ENCODE measurements at places on chromosomes 3 and 15.

- no peak for DNase-seq
Measured at GRCh38 chr15:92733934-92734521, 78.5 kb upstream of the FAM174B start.

- no peak for DNase-seq
Measured at GRCh38 chr3:134214239-134214638, 36.4 kb downstream of the RYK start.

- no peak for DNase-seq
Measured at GRCh38 chr15:27353856-27354255, 382.9 kb downstream of the GABRG3 start.

DNA sequence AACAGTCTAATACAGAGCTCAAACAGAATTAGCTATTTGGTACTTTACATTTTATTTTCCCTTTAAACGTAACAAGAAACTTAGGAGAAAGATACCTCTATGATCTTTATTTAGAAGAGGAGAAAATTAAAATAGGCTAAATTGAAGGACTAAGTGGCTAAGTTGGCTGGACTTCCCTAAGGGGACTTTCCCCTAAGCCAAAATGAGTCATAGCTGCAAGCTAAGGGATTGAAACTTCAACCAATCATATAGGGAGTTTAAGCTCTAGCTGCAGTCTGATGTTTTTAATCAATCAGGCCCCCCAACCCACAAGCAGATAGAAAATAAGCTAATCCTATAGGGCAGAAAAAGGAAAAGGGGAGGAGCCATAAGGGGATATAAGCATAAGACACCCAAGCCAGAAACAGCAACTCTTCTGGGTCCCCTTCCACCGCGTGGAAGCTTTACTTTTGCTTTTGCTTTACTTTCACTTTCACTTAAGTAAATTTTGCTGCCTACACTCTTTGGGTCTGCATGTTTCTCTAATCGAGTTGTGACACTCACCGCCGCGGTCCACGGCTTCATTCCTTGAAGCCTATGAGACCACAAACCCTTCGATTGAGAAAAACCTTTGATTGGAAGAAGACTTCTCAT is 1108.5 kb upstream of the EPHA6 start:
- DNase-seq = no peak

GRCh38 chr15:73682600-73683090 is 1.5 kb upstream of the CD276 start:
- DNase-seq = no peak

DNA sequence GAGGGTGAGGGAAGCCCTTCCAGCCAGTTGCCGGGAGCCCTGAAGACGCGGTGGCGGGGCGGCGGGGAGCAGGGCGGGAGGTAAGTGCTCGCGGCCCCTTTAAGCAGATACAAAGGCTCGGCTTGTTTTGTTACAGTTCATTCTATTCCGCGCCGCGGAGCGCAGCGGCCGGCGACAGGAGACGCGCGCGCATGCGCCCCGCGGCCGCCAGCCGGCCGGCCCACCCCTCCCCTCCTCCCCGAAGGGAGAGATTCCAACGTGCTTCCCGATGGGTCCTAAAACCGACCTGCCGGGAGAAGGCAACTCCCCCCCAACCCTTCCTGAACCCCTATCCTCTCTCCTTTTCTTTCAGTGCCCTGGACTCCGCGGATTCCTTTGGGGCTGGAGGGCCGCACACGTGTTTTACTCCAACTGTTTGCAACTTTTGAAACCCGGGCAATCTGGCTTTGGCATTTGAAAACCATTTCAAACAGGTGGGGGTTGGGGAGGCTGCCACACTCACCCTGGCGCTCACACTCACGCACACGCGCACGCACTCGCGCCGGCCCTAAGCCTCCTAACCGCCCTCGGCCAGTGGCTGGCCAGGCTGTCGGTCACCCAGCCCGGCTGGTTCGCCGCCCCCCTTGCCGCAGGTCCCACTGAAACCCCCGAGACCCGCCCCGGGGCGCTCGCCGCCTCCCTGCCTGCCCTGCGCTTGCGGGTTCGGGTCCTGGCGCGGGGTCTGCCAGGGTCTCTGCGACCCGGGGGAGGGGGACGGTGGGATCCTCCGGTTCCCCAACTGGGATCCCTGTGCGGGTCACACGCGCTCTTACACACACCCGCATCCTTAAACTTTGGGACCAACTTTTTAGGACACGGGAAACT is at the start of gene MAGI1:
TSS of gene MAGI1 (minus strand) at position 193 of the 864 bp plus-strand sequence. CDS start 610 bp downstream, outside the sequence.
- no peak for DNase-seq

DNA sequence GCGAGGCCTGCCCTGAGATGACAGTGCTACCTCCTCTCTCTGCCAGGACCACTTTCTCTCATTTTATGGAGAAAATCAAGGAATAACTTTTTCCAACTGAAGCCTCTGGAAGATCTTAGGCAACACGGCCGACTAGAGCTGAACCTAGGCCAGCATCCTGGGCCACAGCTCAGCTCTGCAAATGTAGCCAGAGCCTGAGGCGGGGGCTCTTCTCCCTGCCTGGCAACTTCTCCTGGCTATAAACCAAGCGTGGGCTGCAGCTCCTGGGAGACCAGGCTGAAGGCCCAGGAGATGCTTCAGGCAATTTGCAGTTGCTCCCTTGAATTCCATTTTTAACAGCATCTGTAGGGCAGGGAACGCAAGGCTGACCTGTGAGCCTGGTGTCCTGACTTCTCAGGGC is 74.9 kb downstream of the CEMIP start:
- no peak for DNase-seq

GRCh38 chr15:77840991-77841775 is 208.5 kb upstream of the LINGO1 start:
- DNase-seq = no peak

DNA sequence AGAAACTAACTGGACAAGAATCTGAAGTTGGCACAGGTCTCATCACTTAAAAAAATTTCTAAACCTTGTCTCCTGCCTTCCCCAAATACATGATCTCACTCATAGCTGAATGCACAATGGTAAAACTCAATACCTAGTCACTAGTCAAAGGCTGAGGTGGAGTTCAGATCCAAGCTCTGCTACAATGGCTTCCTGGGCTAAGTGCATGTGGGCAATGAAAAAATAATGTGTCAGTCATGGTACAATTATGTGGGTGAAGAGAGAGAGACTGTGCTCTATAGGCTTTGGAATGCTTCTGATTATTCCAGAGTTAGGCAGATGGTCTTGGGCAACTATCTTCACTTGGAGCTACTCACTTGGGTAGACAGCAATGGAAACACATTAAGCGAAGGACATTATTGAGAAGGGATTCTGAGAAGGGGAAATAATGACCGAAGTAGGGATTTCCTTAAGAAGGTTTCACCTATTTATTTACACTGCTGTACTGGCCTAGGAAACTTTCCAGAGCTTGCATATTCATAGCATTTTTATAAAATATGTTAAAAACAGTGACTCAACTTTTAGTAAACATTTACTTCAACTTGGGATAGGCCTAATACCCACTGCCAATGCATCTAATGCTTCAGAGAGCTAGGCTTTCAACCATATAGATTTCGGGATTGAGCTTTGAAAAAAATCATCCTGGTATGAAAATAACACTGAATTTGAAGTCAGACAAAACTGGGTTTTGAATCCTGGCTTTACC is 58.7 kb upstream of the PLXND1 start:
- peak; percentile 38 for DNase-seq

DNA sequence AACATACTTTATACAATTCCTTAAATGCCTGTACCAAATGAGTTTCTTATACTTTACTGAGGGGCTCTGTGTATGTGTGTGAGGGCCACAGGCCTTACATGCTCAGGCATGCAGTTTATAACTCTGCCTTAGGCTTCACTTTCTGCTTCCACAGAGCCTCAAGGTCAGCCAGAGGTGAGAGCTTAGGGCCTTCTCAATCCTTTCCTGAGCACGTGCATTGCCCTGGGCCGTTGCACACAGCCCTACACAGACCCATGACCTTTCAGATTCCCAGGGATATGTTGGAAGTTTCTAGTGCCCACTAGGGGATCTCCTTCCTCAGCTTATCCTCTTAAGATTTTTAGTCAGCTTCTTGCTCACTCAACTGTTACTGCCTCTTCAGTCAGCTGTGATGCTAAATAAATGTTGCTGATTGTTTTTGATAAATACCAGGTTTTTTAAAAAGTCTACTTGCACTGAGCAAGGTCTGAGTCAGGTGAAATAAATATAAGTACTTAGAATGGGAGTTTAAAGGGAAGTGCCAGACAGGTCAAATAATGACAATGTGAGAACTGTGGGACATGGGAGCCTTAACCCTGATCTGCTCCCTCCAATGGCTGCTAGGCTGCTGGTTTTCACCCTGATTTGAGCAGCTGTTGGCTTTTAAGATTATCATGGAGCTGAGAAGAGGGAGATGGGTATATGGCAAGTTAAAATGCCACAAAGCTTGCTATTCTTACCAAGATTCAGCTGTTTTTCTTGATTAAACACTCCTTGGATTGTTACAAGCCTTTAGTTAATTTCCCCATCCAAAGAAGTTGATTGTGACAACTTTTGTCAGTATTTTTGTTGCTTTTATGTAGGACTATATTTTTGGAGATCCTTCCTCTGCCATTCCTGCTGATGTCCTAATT is 169.5 kb downstream of the PLD1 start:
- no peak for DNase-seq

DNA sequence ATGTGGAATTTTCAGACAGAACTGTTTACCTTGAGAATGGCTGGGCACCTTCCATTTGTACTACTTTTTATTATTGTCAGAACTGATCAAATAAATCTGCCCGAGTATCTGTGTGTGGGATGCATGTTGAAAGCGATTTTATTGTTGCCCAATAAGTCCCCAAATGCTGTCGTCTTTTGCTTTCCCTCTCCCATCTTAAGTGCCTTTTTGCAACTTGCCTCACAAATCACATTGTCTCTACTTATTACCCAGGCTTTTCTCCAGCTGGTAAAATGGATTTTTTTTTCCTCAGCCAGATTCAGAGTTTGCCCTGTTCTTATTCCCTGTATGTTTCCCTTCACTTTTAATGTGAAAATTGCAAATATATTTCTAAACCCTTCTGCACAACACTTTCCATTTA is 163.1 kb downstream of the CNTN4 start:
- no peak for DNase-seq

GRCh38 chr3:115553796-115554486 is 69.4 kb upstream of the GAP43 start:
- DNase-seq = no peak

DNA sequence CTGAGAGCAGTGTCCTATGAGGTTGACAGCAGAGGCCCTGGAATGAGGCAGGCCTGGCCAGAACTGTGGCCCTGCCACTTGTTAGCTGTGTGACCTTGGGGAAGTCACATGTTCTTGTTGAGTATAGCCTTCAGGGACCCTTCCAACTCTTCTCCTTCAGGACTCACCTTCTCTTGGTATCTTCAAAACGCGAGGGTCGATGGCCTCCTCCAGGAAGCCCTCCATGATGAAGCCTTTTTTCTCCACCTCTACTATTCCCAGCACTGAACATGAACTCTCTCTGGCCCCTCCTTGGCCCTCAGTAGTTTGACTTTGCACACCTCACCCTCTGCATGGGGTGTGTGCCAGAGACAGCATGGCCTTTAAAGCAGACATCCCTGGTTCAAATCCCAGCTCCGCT is 195.1 kb upstream of the LINGO1 start:
- DNase-seq = no peak

DNA sequence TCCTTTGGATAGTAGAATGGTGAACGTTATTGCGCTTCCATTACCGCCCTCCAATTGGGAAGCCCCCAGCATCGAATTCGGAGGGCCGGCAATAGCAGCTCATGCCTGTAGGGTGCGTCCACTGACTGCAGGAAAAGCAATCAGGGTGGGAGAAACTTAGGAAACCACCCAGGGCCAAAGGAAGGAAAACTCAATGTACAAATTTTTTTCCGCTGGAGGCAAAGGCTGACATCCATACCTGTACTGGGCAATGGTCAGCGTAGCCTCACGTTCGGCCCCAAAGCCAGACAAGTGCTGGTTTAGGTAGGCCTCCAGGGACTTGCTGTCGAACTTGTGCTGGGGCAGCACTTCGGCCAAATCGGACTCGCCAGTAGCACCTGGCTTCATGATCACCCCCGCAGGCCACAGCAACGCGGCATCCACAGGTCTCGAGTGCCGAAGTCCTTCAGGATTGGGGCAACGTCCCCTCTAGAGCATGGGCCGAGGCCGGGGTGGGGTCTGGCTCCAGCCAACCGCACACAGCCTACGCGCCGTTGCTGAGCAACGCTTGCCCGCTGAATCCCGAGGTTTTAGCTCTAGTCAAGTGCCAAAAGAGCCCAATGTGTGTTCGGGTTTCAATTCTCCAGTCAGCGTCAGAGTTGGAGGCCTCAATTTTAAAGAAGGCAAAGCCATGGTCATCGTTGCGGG is at the start of gene ACAD11:
TSS of gene ACAD11 (minus strand) at position 445 of the 687 bp plus-strand sequence. CDS start at position 387, 58 bp downstream.
- DNase-seq = peak; percentile 77

GRCh38 chr15:91116113-91117067 is 16.3 kb downstream of the SV2B start:
- DNase-seq = peak; percentile 61

- peak; percentile 5 for DNase-seq
Measured at GRCh38 chr15:67997996-67998395, 56.1 kb upstream of the PIAS1 start.

GRCh38 chr3:138260611-138261010 is 69.0 kb downstream of the NME9 start:
- DNase-seq = no peak

- DNase-seq = no peak
Measured at GRCh38 chr3:165830746-165831145, 6.5 kb downstream of the BCHE start.

- no peak for DNase-seq
Measured at GRCh38 chr3:173092038-173092437, 49.0 kb downstream of the SPATA16 start.

Data from Karpas-422 (cell line).